T-helper 17 cell (primary cell): ENCODE measurements at places on chromosomes 7 and 10. TPM values are rescaled to one million over a fixed set of nuclear protein-coding genes. Genes with fewer than 3 reads are reported as not detected.

- DNase-seq, result no peak
These were observed 1.3 kb upstream of the POT1 start for GRCh38 chr7:124930655-124931597.

DNA sequence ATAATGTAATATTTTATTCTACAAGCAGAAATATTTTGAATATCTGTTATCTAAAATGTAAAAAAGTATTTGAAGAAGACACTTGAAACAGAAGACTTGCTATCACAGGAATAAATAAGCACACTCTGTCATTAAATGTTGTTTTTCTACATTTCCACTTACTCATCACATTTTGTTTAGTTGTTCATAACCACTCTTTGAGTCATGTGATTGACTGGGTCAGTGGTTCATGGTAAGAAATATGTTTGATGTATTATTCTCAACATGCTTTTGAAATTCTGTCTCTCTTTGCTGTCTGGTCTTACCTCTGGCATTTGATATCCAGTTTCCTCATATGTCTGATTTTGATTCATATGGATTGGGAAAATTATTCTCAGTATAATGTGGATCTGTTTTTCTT, 171.8 kb downstream of the SUGCT start:
- no peak for DNase-seq

GRCh38 chr10:114764656-114765055, 56.9 kb upstream of the FHIP2A start:
- DNase-seq, result no peak

ANKIB1 gene
- total RNA-seq, result 51.1 TPM
